Activated CD4-positive, alpha-beta T cell treated with anti-CD3 and anti-CD28 coated beads for 4 hours (primary cell): ENCODE measurements at places on chromosomes 7 and 10.

DNA sequence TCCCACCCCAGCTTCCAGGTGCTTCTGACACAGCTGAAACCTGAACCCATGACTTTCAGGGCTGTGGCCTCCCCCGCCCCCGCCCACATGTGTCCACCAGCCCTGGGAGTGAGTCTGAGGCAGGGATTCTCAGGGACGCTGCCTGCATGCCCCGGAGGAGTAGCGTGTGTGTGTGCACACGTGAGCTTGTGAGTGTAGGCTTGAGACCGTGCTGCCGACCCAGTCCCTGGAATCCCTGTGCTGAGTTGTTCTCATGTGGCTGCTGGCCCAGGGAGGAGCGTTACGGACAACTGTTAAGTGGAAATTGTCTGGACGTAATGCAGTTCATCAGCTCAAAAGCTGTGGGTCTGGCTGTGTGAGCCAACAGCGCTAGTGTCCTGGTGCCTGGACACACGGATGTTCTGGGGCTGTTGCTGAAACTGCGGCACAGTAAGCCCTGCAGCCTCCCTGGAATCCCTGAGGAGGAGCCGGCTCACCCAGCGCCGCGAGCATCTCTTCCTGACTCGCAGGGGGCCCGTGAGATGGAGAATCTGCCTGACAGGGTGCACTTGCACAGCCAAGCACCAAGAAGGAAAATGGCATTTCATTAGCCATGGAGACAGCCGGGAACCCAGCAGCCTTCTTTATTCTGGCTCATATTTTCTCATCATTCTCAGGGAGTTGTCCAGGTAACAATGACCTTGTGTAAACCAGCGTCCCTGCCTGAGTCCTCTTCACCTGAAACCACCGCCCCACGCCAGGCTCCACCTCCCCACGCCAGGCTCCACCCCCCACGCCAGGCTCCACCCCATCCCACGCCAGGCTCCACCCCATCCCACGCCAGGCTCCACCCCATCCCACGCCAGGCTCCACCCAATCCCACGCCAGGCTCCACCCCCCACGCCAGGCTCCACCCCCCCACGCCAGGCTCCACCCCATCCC, 603.9 kb downstream of the PTPRN2 start:
- DNase-seq, result no peak

DNA sequence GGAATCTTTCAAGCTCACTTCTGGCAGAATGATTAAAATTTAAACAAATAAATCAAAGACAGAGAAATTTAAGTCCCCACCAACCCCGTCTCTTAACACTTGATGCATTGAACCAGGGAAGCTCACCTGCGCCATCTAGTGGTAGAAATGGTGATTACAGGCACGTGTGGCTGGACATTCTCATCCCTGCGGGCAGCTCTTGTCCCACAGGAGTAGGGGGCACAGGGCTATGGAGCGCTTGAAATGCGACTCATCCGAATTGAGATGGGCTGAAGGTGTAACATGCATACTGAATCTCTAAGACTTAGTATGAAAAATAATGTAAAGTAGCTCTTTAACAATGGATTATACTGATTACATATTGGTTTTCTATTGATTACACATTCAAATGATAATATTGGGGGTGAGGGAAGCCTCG, 24.8 kb upstream of the SLIT1 start:
- peak; percentile 73 for DNase-seq

- DNase-seq, result no peak
Observed at GRCh38 chr10:112986544-112987190, 36.6 kb downstream of the TCF7L2 start.

GRCh38 chr10:79268161-79268601, 79.1 kb upstream of the PPIF start:
- no peak for DNase-seq

DNA sequence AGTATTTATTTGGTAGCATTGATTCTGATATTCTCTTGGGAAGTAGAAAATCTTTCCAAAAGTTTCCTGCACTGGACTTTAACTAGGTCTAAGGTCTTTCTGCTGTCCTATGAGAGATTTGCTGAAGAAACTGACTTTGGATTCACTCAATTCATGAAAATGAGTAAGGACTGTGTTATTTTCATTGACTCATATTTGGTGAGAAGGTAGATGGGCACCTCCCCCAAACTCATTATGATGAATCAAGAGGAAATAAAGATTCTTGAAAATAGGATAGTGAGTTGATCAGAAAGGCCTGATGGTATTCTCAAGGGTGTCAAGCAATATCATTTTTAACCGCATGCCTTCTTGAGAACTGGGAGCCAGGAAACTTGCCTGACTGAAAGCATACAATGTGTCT, 110.3 kb downstream of the RNF133 start:
- DNase-seq, result no peak

DNA sequence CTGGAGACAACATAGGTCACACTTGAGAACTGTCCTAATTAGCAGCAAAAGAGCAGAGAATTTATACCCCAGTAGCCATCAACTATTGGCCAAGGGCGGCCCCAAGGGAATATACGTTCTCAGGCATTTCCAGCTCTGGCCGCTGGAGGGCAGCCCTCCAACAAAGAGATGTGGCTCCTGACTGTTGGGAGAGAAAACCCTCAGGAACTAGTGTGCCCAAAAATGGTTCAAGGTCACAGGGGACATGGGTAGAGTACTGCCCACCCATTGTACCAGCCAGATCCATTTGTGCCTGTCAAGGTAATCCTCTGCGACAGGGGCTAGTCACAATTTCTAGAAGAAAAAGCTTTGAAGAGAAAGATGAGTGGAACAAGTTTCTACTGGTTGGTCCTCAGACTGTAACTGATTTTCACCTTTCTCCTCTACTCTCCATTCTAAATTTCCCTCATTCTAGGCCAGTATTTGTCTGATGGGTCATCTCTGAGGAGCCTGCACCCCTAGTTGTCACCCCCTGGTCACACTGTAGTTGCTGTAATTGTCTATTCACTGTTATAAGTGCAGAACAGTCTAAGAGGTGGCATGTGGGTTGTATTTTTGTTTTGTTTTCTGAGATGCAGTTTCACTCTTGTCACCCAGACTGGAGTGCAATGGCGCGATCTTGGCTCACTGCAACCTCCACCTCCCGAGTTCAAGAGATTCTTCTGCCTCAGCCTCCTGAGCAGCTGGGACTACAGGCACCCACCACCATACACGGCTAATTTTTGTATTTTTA, 14.7 kb upstream of the C7orf33 start:
- peak; percentile 64 for DNase-seq

DNA sequence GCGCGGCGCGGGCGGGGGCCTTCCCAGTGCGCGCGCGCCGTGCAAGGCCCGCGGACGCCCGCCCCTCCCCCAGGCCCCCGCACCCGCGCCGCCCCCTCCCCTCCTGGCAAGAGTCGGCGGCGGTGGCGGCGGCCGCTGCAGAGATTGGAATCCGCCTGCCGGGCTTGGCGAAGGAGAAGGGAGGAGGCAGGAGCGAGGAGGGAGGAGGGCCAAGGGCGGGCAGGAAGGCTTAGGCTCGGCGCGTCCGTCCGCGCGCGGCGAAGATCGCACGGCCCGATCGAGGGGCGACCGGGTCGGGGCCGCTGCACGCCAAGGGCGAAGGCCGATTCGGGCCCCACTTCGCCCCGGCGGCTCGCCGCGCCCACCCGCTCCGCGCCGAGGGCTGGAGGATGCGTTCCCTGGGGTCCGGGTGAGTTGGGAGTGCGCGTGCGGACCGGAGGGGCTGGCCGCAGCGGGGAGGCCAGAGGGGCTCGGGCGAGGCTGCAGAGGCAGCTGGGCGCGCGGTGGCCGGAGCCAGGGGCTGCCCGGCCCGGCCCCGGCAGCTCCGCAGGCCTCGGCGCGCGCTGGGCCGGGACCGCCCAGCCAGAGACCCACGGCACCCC, at the start of gene BMPR1A:
TSS of gene BMPR1A (plus strand) at position 109 of the 602 bp plus-strand sequence. CDS start 119,400 bp downstream, outside the sequence.
- DNase-seq, result no peak

- no peak for DNase-seq
Observed at GRCh38 chr7:82258181-82258580, 185.4 kb downstream of the CACNA2D1 start.

- DNase-seq, result no peak
Observed at GRCh38 chr7:136807598-136807997, 60.9 kb upstream of the CHRM2 start.

DNA sequence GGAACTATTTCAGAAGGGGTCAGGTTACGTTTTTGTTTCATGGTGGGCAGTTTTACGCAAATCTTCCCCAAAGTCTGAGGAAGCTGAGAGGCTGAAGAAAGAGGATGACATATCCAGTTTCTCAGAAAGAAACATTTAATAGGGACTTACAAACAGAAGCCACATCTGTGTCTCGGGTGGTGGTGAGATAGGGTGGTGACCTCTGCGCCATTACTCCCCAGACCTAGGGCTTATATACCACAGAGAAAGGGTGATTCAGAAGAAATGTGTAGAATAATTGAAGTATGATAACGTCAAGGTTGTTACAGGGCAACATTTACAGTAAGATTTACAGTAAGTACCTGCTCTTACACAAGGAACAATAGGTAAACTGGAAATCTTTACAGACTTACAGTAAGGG, 43.0 kb upstream of the RELN start:
- no peak for DNase-seq

DNA sequence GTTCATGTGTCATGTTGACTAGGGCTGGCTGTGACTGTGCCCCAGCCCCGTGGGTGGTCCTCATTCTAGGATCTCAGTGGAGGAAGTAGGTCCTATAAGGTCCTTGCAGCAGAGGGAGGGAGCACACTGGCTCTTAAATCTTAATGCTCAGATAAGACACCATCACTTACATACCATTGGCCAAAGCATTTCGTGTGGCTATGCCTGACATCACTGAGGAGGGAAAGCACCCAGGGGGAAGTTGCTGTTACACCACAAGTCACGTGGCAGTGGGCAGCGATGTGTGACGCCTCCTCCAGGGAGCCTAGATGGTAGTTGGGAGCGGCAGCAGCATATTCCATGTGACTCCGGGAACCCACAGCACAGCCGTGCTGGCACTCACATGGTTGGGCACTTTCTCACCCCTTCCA, 224.7 kb upstream of the SH2B2 start:
- DNase-seq, result no peak

- no peak for DNase-seq
Observed at GRCh38 chr10:83991986-83992753, 147.1 kb upstream of the GHITM start.

- DNase-seq, result no peak
Observed at GRCh38 chr7:117630501-117630900, 150.7 kb downstream of the CFTR start.

DNA sequence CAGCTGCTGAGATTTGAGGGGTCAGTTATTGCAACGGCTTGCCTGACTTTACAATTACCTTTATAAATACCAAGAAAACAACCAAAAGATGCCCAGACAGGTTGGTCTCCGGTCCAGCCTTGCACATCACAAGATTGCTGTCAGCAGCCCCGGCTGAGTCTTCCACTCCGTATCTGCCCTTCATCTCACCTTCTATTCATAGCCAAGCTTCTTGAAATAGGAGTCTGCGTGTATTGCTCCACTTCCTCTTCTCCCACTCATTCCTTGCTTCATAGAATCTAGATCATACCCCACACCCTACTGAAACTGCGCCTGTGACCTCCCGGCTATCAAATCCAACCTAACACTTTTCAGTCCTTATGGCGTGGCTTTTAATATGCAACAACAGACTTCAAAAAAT, 31.1 kb upstream of the USP6NL start:
- no peak for DNase-seq

GRCh38 chr10:129179245-129179971, 287.6 kb upstream of the MGMT start:
- no peak for DNase-seq

- DNase-seq, result no peak
Observed at GRCh38 chr7:128878226-128879105, 15.8 kb downstream of the ATP6V1F start.

- no peak for DNase-seq
Observed at GRCh38 chr10:35882422-35883150, 240.5 kb upstream of the FZD8 start.

DNA sequence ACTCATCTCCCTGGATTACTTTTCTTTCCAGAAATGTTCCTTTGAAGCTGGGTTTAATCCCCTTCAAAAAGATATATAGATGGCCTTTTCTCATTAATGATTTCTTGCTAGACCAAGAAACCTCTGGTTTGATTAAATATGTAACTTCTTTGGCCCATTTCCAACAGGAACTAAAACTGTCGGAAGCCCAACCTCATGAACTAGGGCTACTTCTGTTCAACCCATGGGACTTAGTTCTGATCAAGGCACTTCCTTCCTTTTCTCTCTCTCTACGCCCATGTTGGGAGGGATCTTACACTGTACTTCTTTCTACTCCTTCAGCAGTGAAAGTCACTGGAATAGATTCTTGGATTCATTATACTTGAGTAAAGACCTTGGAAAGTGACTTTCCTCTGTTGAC, 83.6 kb downstream of the TMEM106B start:
- no peak for DNase-seq

DNA sequence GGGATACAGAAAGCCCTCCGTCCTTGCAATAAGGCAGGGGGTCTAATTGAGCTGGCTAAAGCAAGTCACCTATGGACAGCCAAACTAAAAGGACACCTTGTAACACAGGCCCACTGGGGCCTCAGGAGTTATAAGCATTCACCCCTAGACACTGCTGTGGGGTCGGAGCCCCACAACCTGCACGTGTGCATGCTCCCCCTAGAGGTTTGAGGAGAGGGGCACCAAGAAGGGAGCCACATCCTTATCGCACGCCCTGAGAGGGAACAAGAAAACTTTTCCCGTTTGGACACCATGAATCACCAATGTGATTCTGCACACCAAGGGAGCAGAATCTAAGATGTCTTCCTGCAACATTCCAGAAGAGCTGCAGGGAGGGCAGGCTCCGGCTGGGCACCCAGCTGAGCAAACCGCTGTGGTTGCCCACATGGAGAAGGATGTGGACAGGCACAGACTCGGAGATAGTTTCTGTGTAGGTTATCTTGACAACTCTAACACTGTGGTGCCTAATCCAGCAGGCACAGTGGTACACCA, 17.7 kb upstream of the TARP start:
- DNase-seq, result no peak

- no peak for DNase-seq
Observed at GRCh38 chr7:128242661-128243060, 1.6 kb downstream of the LEP start.

DNA sequence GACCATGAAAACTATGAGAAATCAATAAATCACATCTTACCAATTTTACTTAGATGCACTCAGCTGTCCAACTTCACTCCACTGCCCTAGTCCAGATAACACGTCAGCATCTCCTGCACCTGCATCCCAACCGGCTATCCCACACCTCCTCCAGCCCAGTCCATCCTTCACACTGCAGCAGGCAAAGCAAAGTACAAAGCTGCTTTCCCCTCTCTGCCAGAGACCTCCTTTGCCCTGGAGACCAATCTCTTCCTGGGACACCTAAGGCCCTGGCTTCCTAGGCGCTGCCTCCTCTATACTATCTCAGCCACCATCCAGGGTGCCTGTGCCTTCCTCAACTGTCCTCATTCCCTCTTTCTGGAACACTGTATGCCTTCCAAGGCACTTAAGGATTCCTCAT, 90.3 kb upstream of the DDC start:
- DNase-seq, result no peak
